Vagina (tissue), 2 donors: ENCODE measurements at places on chromosomes 16 and 17.

DNA sequence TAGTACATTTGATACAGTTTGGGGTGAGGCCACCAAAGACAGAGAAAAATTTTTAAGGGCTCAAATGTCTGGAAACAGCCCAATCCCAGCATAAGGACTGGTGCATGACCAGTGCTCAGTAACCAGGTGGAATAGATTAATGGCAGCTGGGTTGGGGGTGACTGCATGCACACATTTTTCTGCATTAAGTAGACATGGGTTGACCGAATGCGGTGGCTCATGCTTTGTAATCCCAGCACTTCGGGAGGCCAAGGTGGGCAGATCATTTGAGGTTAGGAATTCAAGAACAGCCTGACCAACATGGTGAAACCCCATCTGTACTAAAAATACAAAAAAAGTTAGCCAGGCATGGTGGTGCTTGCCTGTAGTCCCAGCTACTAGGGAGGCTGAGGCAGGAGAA, 121.1 kb upstream of the HSBP1 start:
- DNase-seq, result no peak

DNA sequence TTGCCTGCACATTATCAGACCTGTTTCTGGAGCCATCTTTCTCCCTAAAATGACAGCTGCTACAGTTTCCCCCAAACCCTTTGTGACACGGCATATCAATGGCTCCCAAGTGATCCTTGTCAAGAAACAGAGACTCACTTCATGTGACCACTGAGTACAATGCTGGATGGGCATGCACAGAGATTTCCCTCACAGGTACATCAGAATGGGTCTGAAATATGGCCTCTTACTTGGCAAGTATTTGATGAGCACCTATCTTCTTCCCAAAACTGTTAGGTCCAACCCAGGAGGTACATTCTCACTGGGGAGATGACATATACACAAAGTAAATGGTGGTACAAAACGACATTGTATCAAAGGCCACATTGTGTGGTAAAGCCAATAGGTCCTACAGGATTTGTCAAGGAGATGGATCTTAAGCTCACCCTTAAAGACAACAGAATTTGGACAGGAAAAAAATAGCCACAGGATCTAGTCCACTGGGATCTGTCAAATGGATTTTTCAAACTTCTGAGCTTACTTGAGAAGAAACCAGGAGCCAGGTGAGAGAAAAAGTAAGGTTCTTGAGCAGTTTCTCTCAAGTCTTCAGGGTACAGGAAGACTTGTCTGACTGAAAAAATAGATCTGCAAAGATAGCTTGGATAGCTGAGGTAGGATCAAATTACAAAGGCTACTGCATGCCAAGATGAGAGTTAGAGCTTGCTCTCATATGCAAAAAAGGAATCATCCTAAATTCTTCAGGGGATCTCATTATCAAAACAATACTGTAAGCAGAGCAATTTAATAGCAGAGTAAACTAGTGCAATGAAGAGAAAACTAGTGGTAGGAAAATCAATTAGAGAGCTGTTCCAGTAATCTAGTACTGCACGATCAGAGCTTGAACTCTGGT, 28.8 kb downstream of the RNF43 start:
- DNase-seq, result no peak

DNA sequence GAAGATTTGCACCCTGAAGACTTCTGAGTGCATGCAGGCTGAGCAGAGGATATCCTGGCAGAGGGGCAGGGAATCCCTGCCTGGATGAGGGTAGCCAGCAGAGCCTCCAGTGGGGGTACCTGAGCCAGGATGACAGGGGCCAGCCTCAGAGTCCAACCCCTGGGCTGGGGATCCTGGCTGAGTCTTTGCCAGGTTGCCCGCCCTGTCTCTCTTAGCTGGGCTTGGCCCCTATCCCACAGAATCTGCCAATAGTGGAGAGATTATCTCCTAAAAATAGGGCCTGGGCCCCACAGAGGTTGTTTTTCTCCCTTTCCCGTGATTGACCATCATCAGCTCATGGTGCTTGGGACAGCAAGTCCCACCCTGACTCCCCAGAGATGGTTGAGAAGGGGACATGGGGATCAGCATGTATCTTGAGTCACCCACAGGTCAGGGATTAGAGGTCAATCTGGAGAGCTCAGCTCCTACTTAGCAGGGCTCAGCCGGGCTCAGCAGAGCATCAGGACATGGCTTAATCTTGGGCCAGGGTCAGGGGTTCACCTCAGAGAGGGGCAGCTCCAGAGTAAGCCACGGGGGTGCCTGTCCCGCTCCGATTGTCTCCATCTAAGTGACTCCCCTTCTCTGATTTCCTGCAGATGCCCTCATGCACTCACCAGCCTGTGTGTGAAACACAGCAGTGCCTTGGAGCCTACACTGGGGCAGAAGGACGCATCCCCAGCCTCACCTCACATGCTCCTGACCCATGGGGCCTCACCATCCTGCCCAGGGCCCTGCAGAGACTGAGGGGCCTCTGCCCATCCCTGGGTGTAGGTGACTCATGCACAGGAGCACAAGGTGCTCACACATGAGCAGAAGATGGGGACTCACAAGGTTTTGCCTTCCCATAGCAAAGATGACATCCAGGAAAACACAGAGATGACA, 11.5 kb downstream of the CDH16 start:
- no peak for DNase-seq

- DNase-seq, result no peak
These were observed 23.8 kb downstream of the FAM83G start for GRCh38 chr17:18980682-18981334.

DNA sequence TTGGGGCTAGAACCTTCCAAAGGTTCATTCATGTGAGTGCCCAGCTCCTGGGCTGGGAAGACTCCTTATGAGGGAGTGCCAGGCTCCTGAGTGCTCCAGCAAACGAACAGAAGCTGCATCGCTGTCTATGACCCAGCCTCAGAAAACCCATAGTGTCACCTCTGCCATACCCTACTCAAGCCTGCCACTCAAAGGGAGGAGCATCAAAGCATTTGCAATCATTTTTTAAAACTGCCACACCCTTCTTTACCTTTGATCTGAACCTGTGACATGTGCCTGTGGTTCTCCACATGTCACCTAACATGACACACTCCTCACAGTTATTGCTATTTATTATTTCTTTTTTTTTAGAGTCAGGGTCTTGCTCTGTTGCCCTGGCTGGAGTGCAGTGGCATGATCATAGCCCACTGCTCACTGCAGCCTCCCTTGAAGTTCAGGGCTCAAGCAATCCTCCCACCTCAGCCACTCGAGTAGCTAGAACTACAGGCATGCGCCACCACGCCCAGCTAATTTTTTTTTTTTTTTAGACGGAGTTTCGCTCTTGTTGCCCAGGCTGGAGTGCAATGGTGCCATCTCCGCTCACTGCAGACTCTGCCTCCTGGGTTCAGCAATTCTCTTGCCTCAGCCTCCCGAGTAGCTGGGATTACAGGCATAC, 7.3 kb upstream of the KDM8 start:
- no peak for DNase-seq

DNA sequence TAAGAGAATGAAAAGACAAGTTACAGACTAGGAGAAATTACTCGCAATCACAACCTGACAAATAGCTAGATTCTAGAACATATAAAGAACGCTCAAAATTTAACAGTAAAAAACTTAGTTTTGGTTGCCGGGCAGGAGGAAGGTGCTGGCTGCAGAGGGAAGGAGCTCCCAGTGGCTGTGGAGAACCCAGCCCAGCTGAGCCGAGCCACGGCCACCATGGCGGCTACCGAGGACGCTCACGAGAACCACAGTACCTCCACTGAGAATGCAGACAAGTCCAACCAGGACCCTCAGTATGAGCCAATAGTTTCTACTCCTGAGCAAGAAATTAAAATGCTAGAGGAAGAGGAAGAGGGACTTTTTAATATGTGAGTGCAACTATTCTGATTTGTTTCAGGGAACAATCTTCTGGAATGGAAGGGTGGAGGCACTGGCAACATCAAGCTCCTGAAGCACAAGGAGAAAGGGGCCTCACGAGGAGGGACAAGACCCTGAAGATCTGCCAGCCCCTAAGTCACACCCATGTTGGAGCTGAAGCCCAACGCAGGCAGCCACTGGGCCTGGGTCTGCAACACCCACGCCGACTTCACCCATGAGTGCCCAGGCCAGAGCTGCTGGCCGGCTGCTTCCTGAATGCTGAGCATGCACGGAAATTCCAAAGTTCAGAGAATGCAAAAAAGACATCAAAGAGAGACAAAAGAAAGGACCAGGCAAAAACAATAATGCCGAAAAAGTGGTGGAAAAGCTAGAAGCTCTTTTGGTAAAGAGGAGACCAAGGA, 55.0 kb downstream of the DNAH17 start:
- no peak for DNase-seq

DNA sequence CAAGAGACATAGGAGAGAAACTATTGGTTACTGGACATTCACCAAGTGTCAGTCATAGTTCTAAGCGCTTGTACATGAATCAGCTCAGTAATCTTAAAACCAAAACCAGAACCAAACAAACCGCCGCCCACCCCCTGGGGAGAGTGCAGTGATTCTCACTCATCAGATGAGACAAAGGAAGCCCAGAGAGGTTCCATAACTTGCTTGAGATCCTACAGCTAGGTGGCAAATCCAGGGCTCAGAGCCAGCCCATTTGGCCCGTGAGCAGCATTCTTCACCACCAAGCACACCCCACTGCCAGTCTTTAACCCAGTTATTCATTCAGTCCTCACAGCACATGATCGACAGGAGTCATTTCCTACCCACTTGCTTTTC, 37.2 kb upstream of the RGS9 start:
- no peak for DNase-seq

DNA sequence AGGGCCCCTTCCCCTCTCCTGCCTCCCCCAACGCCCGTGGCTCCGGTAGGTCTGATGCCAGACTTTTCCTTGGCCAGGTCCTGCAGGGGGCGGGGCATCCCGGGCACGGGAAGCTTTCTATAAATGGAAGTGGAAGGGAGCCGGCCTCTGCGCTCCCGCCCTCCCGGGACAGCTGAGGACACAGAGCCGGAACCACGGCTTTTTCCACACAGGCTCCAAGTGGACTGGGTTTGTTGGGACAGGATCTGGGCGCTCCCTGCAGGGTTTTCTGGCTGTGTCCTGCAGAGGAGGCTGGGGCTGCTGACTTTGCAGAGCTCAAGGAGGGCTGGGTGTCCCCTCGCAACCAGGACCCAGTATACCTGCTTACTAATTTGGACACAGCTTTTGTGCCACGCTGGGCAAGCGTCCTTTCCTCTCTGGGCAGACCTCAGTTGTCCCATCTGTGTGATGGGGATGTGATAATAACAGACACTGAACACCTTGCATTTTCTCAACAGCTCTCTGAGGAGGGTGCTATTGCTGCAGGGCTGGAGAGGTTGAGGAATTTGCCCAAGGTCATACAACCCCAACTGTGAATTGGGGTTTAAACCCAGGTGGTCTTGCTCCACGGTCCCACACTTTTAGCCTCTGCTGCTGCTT, 1.8 kb downstream of the TNS4 start:
- DNase-seq, result no peak

DNA sequence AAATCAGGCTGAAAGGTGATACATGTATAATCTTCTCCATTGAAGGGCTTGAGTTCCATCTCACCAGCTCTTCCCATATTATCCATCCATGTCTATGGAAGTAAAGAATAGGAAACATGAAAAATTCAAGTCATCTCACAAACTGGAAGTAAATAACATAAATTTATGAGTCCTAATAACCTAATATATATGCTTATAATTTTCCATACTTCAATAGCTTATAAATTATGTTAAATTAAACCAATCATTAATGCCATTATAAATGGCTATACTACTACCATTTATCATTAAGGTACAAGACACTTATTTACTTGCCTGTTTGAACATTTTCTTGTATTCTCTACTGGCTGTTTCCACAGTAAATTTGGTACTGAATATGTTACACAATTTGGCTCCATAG, 4.8 kb downstream of the TOP2A start:
- no peak for DNase-seq

DNA sequence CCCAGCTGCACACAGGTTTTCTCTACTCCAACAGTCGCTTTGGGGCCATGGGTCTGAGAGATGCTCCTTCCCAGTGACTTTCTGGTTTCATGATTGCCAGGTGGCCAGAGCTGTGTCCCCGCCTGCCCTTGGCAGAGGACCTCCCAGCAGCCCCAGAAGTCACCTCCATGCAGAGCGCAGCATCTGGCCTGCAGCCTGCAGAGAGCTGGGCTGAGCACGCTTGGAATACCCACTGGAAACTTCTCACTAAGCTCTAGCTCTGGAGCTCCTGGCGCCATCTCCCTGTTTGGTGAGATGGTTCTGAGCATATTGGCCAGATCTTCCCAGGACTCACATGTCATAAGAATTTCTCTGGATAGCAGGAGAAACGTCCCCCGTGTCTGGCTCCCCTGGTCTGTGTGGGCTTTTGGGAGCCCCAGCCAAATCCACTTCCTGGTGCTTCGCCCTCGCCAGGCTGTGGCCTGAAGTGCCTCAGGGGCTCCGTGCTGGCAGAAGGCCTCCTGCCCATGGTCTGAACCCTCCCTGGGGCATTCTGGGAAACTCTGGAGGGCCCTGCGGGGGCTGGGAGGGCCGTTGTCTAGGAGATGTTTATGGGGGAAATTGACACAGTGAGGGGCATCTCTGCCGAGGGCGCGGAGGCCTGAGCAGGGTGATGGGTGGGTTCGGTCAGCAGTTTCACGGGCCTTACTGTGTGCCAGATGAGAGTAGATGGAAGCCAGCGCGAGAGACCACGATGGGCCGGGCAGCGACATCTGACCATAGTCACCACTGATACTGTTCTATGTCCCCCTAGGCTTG, 73.2 kb upstream of the CIBAR2 start:
- DNase-seq, result no peak

DNA sequence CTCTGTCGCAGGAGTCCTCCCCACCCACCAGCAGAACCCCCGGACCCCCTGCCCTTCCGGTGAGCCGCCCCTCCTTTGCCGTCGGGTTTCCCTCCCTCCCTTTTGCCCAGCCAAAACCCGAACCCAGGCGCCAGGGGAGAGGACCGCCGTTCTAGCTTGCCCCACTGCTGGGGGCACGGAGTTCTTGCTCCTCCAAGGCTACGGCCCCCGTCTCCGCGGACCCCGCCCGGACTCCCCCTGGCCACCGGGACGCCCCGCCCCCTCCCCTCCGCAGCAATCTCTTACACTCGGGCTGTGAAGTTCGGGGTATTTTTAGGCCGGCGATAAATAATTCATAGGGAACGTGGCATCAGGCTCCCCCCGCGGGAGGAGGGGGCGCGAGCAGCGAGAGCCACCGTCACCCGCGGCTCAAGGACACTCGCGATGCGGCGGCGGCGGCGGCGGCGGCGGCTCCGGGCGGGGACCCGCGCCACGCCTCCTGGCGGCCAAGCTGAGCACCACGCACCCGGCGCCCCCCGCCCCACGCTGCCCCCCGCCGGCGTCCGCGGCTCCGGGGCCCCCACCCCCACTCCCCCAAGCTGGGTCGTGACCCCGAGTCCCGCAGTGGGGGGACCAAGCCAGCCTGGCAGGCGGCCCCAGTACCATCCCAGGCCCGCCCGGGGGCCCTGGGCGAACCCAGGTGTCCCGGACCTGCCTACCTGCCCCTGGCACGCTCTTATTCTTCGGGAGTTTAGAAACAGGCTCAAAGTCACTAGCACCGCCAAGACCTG, at the start of gene GRIN2C:
GRIN2C (minus strand) TSS at position 427 of the 770 bp plus-strand sequence. CDS start 4,793 bp downstream, outside the sequence.
- DNase-seq, result no peak

DNA sequence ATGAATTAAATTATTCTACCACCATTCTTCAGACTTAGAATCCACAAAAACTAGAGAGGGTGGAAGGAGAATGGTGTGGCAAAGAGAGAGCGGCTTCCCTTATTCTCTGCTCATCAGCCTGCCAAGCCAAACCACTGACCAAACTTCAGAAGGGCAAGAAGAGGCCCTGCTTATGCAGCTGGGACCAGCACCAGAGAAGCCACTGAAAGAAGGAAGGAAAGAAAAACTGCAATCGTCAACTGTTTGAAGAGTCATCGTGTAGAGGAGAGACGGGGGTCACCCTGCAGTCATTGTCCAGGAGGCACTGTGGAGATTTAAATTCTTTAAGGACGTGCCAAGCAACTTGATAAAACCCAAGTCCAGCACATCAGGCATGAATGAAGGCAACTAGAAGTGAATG, 15.6 kb downstream of the PMP22 start:
- DNase-seq, result no peak
